ENCODE measurements at places on chromosomes 13 and 19.

- DNase-seq: no peak
These were observed 8.9 kb downstream of the ZSCAN1 start for GRCh38 chr19:58042495-58043340.

- DNase-seq: no peak
These were observed 201.3 kb downstream of the COG6 start for GRCh38 chr13:39856714-39857113.

GRCh38 chr13:36158611-36159010 lies 27.4 kb upstream of the DCLK1 start:
- no peak for DNase-seq

- no peak for DNase-seq
These were observed 2.7 kb upstream of the RPS16 start for GRCh38 chr19:39438270-39438934.

DNA sequence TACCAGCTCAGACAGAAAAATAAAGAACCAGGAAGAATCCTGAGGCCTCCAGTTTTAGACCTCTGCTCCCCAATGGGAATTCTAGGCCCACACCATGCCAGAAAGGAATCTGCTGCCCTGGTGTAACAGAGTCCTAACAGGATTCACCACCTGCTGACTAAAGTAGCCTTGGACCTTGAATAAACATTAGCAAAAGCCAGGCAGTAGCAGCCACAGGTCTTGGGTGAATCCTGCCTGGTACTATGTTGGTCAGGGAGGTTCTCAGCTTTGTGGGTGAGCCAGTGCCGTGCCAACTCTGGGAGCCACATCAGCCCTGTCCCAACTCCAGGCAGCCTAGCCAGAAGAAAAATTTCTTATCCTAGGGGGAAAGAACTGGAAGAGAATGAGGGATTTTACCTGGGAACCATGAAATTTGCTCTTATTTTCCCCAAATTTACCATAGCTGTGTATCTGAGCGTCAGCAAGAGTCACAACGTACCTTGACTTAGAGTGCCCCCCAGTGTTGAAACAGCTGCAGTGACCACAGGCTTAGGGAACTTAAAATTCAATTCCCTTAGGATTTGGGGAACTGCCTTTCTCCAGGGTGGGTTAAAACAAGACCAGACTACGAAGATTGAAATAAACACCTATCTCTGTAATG lies 1895.6 kb upstream of the PRR20A start:
- no peak for DNase-seq

DNA sequence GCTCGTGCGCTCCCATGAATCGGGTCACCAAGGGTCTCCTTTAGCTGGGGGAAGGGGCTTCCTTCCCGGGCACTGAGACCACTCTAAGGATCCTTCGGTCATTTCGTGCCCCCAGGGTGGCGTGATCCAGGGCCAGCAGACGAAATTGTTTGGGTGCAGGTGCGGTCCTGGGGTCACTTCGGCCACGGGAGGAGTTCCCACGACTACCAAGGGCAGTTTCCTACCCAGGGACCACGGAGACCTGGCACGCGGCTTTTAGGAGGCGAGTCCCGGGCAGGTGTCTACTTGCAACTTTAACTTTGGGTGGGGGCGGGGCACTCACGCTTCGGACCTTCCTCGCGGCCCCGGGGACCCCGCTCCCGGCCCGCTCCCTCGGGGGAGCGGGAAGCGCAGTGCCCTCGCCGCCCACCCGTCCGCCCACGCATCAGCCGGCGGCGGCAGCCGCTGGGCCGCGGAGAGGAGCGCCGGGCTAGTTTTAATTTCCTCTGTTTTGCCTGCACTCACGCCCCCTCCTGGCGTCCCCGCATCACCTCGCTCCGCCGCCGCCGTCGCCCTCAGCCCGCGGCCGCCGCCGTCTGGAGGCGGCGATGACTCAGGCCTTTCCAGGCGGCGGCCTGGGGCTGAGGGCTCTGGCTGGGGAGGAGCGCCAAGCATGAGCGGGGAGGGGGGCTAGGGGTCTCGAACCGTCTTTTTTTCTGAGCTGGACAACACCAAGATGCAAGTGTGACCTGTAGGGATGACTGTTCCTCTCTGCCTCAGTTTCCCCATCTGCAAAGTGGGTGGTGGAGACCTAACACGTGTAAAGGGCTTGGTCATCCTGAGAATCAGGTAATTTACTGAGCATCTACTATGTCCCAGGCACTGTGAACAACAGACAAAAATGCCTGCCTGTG lies 21.8 kb downstream of the OLFM2 start:
- DNase-seq: no peak

DNA sequence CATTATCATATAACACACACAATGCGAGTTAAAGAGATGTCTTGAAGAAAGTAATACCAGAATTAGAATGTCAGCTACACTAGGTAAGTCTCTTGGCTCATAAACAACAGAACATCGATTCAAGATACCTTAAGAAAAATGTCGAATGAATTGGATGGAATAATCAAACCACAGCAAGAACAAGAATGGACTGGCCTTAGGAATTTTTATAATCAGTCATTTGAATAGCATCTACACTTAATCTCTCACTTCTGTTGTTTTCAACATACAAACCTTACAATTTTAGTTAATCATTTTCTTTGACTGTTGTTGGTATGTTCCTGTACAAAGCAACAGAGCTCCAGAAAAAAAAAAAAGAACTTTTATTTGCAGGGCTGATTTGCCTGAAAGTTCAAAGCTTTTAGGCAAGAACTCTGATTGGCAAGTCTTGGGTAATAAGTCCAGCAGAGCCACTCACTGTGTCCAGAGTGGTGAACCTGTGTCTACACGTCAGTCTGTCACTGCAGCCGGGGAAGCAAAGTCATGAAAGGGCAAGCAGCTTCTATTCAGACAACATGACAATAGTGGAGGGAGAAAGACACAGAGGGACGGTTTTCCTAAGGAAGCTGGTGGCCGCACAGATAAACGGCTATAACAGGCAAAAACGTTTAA lies 1026.1 kb upstream of the MIR17HG start:
- DNase-seq: no peak

- no peak for DNase-seq
These were observed 43.8 kb downstream of the CCDC122 start for GRCh38 chr13:43835701-43836100.

DNA sequence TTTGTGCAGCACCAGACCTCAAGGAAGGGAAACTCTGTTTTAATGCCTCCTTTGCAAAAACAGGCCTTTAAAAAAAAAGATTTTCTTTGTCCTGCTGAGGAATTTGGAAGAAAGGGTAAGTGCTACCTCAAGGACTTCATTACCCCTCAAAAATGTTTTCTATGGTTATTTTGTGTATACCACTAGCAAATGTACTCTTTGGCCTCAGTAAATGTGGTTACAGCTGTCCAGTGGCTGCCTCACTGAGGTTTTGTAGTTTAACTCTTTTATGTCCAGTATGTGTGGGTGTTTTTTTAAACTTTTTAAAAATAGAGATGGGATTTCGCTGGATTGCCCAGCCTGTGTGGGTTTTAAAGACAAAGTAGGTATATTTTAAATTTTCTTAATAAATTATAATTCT lies 42.2 kb upstream of the TSC22D1 start:
- no peak for DNase-seq

GRCh38 chr19:16125737-16126495 lies 14.2 kb downstream of the RAB8A start:
- no peak for DNase-seq

DNA sequence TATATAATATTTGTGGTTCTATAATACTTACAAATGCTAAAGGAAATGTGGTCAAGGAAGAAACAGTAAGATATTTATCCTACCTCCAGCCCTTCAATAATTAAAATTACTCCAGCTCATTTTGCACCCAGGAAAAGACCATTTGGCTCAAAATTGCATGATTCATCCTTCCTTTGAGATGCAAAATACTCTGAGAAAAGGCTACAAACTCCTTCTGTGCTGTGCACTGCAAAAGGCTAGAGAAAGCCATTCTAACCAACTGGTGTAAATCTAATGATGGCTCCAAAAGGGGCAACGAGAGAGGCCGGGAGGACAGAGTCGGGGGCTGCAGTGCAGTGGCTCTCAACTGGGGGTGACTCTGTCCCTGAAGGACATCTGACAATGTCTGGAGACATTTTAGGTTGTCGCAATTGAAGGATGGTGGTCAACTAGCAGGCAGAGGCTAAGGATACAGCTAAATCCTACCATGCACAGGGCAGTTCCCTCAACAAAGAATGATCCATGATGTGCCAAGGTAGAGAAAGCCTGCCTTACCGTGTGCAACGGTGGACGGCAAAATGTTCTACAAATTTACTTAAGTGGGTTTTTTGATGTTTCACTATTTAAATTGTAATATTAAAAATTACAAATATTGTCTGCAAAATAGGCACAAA lies 32.6 kb downstream of the SLC7A1 start:
- no peak for DNase-seq

- DNase-seq: no peak
These were observed 12.0 kb downstream of the CYP4F3 start for GRCh38 chr19:15652559-15653278.

DNA sequence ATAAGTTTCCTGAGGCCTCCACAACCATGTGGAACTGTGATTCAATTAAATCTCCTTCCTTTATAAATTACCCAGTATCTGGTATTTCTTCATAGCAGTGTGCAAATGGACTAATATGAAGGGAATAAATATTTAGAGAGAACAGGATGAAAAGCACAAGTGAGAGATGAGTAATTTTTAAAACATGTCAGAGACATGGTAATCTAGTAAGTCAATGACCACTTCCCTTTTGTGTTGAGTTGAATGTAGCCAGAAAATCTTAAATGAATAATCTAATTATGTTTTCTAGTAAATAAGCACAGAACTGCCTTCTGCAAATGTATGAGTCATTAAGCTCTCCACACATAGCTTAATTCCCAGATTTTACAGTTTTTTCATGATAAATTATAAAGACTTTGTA lies 524.1 kb upstream of the SLITRK5 start:
- no peak for DNase-seq

GRCh38 chr13:109301726-109302125 lies 484.7 kb downstream of the IRS2 start:
- no peak for DNase-seq

GRCh38 chr13:56988543-56988942 lies 152.2 kb upstream of the PRR20A start:
- DNase-seq: no peak

DNA sequence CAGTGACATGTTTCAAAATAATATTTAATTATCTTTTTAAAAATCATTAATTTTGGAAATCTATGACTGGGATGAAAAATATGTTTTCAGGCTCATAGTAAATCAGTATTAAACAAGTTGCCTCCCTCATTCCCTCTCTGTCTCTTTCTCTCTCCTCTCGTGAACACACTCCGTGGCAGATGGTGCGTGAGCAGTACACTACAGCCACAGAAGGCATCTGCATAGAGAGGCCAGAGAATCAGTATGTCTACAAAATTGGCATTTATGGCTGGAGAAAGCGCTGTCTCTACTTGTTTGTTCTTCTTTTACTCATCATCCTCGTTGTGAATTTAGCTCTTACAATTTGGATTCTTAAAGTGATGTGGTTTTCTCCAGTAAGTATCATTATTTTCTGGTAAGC lies 22.7 kb downstream of the SGCG start:
- no peak for DNase-seq

GRCh38 chr19:2084993-2085720 lies 11.0 kb downstream of the MOB3A start:
- no peak for DNase-seq

GRCh38 chr19:48329167-48329891 lies 4.0 kb downstream of the EMP3 start:
- no peak for DNase-seq

GRCh38 chr19:35216833-35217648 lies 11.5 kb downstream of the FAM187B start:
- DNase-seq: no peak

- DNase-seq: no peak
These were observed 529 bp downstream of the ZNF836 start for GRCh38 chr19:52170863-52171320.

DNA sequence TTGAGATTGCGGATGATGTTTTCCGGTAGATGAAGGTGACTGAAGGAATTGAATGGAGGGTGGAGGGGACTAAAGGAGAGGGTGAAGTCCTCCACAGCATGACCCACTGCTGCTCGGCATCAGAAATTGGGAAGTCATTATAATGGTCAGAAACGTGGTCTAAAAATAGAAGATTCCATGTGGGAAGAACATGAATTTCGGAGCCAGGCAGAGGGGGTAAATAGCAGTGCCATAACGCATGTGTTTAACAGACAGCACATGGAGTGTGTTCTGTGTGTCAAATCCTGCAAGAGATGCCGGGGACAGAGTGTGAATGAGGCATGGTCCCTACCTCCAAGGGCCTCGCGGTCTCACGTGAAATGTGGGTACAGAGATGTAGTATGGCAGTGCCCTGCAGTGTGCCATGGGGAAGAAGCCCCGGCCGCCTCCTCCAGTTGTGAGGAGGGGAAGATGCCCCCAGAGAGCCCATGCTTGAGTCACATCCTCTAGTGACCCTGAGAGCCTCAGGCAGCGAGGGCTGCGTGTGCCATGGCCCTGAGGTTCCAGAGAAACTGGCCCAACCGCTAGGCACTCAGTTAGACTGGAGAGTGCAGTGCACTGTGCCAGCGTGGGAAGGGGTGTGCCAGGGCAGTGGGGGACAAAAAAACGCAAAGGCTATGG lies 106.1 kb downstream of the COL4A2 start:
- no peak for DNase-seq

GRCh38 chr13:87798536-87798935 lies 127.4 kb downstream of the SLITRK5 start:
- DNase-seq: no peak

GRCh38 chr13:78193846-78194245 lies 275.2 kb upstream of the EDNRB start:
- DNase-seq: no peak

- no peak for DNase-seq
These were observed 55.9 kb upstream of the RANBP3 start for GRCh38 chr19:6033744-6034264.

DNA sequence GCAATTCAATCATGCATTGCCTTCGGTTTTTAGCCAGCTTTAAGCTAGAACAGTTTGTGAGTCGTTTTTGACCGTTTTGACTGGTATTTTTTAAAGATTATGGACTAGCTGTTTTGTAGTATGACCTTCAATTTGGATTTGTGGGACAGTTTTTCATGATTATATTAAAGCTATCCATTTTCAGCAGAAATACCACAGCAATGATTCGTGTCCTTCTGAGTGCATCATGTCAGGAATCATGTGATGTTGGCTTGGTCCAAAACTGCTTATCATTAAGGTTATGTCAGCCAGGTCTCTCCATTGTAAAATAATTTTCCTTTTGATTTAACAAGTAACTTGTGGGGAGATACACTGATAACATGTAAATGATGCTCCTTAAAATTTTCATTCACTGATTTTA lies 229.0 kb downstream of the POSTN start:
- DNase-seq: no peak

DNA sequence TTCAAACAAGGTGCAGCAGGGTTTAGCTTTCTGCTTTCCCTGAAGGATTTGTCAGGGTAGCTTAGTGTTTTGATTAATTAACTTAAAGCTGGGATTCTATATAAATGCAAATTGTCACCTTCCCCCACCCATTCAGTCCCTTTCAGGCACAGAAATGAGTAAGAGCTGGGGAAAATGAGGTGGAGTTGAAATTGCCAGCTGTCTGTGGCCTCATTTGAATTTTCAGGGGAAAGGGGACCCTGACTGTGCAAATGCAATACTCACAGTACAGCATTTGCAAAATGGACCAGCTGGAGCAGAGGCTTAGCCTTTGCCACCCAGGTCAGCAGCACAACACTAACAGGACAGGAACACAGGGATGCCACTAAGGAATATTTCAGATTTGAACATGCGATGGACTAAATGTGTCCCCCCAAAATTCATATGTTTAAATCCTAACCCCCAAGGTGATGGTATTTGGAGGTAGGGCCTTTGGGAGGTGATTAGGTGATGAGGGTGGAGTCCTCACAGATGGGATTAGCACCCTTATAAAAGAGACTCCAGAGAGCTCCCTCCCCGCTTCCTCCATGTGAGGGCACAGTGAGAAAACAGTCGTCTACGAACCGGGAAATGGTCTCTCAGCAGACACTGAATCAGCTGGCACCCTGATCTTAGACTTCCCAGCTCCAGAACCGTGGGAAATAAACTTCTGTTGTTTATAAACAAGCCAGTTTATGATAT lies 59.5 kb upstream of the CYSLTR2 start:
- DNase-seq: no peak

Measured in left renal cortex interstitium (tissue), 4 donors.